Non-pigmented ciliary epithelial cell (primary cell): ENCODE measurements at places on chromosomes 11 and 22.

DNA sequence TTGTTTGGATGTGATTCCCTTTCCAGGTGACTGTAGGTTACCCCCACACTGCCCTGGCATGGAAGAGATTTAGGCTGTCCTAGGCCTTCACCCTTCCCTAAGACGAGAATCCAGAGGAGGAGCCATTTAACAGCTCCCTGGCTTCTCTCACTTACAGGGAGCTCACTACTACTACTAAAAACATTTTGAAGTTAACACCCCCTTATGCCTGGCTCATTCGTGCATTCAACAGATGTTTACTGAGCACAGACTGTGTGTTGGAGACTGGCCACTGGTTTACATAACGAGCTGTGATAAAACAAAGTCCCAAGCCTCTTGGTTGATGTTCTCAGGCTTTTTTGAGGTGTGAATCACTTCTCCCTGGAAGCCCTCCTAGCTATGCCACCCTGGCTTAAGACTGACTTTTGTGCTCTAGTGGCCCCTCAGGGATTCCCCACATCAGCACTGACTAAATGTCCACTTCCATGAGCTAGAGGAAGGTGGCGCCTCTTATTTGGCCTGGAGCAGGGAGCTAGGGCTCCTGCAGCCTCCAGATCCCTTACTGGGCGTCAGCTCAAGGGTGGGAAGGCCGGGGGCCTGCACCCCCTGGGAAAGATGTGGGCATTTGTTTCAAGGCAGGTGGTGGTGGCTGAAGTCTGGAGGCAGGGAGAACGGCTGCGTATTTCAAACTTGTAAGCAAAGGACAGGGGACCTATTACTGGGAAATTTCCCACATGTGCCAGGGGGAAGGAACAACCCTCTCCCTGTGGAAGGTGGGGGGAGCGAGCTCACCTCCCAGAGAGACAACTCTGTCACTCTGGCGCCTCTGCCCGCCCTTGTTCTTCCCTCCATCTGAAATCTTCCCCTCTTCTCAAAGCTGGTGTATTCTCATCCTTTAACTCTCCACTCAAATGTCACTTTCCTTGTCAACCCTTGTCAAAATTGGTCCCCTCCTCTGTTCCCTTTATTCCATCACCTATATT is 19.4 kb upstream of the MALAT1 start:
- DNase-seq, result no peak

DNA sequence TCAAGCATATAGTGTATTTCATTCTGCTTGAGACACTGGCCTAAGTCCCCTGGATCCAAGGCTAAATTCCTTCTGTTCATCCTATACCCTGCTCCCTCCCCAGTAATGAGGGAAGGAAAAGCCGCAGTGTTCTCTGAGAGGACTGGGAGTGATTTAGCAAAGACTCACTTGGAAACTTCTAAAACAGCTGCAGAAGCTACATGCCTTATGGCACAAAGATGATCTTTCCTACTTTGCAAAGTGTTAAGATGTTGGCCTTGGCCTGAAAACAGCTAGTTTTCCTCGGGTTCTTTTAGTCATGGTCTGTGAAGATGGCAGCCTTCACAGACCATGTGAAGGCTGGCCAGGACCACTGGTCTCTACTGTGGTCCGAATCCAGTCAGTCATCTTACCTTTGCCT is 65.7 kb downstream of the ABTB2 start:
- no peak for DNase-seq

DNA sequence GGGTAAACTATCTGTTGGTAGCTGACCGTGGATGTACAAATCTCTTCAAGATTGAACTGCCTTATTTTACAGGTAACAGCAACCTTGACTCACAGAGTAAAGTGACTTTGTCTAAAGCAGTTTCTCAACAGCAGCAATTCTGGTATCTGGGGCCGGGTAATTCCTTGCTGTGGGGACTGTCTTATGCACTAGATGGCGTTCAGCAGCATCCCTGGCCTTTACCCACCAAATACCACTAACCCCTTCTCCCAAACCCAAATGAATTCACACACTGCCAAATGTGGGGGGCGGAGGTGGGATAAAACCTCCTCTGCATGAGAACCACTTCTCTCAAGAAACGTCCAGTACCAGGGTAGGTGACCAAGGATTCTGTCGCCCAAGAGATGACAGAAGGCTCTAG is 1.7 kb upstream of the INCENP start:
- no peak for DNase-seq

DNA sequence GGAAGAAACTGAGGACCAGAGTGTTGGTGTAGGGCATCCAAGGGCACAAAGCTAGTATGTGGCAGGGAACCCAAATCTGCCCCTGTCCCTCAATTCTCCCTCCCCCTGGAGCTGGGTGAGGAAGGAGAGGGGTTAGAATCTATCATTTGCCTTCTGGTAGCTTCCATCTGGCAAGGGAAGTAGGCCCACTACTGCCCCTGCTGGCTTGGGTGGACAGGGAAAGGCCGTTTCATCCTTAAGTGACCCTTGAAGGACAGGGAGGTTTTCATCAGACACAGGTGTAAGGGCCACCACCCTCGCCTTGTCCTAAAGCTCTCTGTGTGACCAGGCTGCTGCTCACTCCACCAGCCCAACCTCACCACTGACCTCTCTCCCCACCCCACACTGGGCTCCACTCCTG is 22.1 kb downstream of the NECTIN1 start:
- DNase-seq, result no peak

DNA sequence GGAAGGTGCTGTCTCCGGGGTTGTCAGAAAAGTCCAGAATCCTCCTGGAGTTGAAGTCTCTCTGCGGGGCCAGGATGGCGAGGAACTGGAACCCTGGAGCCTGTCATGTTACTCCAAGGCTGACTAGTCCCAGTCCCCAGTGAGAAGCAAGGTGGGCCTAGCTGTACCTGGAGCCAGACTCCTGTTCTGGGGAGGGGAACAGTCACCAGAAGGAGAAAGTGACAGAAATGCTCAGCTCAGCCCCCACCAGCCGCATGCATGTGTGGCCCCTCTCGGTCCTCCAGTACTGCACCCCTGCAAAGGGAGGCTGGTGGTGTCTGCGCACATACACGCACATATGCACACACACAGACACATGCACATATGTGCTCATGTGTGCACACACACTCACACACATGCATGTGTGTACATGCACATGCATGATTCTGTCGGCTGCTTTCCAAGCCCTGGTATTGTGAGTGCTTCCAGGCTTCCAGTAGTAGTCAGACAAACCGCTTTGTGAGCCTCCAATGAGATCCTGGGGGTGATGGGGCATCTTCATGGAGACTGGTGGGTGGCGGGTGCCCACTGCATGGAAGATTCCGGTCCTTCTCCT is 54.3 kb downstream of the RTL6 start:
- DNase-seq, result no peak

DNA sequence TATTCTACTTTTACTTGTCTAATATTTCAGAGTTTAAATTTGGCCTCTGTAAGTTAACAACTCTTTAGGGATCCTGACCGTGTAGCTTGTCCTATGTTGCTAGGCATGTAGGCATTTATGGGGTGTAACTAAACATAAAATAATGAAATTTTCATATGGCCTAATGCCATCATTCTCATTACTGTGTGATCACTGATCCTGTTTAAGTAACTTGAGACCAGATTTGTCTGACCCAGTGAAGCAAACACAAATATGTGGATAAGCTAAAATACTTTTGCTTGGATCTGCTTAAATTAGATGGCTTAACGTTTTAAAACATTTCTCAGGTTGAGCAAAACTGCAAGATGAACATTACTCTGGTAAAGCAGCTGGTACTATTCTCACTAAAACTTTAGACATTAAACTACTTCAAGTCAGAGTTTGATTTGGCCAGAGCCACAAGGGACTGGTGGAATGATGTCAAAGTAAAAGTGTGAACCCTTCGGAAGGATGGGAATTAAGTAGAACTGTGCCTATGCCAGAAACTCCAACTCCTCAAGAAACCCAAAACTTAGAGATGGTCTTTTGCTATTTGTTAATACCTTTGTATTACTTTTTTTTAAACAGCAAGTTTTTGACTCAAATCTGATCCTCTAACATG is 12.5 kb downstream of the QSER1 start:
- DNase-seq, result no peak

GRCh38 chr11:59630493-59630892 is 14.9 kb upstream of the OSBP start:
- no peak for DNase-seq

- no peak for DNase-seq
Measured at GRCh38 chr11:70328556-70328955, 58.1 kb downstream of the PPFIA1 start.

DNA sequence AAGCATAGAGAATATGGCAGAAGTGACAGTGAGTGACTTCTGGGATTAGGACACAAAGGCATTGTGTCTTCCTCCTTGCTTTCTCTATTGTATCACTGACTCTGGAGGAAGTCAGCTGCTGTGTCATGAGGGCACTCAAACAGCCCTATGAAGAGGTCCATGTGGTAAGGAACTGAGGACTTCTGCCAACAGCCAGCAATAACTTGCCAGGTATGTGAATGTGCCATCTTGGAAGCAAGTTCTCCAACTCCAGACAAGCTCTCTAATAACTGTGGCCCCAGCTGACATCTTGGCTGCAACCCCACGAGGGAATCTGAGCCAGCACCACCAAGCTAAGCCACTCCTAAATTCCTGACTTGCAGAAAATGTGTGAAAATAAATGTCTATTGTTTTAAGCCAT is 83.6 kb upstream of the ZBED5 start:
- no peak for DNase-seq

DNA sequence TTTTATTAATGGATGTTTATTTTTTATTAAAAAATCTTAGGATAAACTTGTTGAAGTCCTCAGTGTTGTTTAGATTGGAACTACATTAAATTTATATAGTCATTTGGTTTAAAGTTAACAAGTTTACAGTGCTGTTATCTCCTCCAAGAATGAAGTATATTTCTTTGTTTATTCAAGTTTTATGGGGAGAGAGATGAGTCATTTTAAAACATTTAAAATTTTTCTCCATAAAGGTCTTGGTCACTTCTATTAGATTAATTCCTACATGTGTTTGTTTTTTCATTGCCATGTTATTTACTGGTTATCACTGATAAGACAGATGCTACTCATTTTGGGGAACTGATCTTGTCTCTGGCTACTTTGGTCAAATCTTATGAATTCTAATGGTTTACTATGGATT is 429.6 kb downstream of the METTL15 start:
- no peak for DNase-seq

DNA sequence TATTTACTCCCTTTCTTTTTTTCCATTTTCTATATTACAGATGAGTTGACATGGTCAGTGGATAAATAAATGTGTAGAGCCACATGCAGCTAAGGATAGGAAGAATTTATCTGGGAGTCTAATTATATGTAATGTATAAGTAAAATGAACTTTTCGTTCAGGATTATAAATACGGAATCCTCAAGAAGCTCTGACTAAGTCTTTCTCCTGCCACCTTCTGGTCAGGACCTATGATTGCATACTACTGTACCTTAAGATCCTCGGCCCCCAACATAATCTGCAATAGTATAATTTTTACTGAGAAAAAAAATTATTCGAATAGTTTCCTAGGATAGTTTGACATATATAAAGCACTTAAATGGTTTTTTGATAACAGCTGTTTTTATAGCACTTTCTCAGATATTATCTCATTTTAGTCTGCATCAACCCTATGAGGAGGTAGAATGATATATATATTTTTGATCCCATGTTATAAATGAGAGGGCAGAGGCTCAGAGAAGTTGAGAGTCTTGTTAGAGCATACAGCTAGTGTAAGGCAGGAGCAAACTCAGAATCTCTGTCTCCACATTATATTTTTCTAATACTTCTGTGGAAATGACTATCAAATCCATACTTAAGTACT is 36.1 kb downstream of the CCDC90B start:
- DNase-seq, result no peak

- DNase-seq, result no peak
Measured at GRCh38 chr11:5992604-5993251, 5.9 kb upstream of the OR52L1 start.

DNA sequence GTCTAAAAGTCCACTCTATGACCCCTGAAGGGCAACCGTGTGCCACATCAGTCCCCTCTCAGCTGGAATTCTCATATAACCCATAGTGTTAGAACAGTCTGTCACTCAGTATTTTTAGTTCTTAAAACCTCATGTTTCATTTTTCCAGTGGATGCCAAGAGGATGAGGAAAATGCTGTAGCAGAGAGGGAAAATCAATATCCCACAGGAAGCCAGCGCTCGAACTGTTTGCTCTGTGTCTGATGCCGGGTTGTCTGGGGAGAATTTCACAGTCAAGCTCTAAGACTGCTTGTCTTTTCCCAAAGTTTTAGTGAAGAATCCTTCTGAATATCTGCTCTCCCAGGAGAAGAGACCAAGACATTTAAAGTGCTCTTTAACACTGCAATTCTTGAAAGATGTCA is 360.9 kb downstream of the OPCML start:
- DNase-seq, result no peak

GRCh38 chr22:45682064-45682463 is 10.4 kb downstream of the ATXN10 start:
- no peak for DNase-seq

DNA sequence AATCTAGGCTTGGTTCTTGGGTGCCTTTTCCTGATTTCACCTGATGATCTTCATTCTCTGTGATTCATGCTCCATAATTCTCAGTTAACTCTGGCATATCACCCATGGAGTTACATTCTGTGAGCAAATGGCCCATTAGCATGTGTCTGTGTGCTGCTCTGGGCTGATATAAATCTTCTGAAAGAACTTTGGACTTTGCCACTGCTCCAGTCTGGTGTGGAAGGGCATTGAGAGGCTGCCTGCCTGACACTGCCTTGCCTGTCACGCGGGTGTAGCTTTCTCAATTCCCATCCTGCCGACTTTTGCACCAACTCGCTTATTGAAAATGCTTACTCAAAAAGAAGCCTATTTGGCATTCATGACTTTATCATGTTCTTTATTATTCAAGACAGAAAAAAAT is 42.2 kb downstream of the FAT3 start:
- no peak for DNase-seq

DNA sequence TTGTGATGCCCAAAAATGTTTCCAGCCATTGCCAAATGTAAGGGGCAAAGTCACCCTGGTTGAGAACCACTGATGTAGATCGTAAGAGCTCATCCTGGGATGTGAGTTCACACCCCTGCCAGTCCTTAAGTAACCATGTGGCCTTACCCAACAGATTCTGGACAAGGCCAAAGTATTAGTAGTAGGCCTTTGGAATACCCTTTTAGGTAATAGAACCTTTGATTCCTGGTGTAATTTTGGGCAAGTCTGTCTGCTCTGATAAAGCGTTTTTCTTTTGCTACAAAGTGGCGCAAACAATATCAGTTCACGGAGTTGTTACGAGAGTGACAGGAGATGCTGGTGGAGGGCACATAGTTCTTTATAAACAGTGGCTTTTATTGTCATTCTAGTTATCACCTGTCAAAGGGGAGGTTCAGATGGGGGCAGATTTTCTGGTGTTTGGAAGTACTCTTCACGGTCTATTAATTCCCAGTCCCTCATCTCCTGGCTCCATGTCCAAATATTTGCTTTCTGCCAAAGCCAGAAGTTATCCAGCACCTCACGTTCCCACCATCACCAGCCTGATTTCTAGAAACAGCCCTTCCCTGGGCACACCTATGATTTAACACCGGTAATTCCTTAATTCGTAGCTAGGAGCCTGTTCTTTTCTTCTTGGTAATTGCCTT is 73.8 kb upstream of the CRYBB3 start:
- no peak for DNase-seq

DNA sequence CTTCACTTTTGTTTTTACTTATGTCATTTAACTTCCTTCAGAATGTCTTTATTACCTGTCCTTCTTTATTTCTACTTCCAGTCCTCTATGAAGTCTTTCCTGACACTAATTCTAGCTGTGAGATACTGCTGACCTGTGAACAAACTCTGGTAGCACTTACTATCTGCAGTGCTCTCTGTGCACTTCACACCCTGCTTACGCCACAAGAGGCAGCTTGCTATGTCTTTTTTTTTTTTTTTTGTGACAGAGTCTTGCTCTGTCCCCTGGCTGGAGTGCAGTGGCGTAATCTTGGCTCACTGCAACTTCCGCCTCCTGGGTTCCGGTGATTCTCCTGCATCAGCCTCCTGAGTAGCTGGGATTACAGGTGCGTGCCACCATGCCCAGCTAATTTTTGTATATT is 10.7 kb downstream of the STIM1 start:
- DNase-seq, result no peak
